ENCODE measurements at places on chromosomes 2 and 18. TPM values are rescaled to one million over a fixed set of nuclear protein-coding genes. Genes with fewer than 3 reads are reported as not detected.

- DNase-seq = no peak
Measured at GRCh38 chr18:40041951-40042350, 1913.1 kb upstream of the PIK3C3 start.

GRCh38 chr2:206520450-206520849 lies 77.1 kb downstream of the ADAM23 start:
- no peak for DNase-seq

- peak; percentile 77 for DNase-seq
Measured at GRCh38 chr18:2961821-2962220, 51.1 kb downstream of the LPIN2 start.

DNA sequence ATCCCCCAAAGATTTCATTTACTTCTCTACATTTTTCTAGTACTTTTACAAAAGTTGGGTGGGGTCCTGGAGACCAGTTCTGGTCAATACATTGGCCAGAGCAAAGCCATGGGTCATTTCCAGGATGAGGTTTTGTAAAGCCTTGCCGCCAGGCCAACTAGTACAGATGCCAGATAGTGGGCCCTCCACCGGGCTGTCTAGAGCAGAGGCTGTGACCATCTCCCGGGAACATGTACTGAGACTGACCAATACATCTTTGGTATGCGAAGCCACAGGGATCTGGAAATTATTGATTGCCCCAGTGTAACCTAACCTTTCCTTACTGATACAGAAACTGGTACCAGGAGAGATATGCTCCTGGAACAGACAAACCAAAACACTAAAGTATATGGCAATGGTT lies 599.2 kb downstream of the ADCYAP1 start:
- DNase-seq = no peak

- DNase-seq = no peak
Measured at GRCh38 chr2:161576421-161576820, 47.8 kb upstream of the SLC4A10 start.

DNA sequence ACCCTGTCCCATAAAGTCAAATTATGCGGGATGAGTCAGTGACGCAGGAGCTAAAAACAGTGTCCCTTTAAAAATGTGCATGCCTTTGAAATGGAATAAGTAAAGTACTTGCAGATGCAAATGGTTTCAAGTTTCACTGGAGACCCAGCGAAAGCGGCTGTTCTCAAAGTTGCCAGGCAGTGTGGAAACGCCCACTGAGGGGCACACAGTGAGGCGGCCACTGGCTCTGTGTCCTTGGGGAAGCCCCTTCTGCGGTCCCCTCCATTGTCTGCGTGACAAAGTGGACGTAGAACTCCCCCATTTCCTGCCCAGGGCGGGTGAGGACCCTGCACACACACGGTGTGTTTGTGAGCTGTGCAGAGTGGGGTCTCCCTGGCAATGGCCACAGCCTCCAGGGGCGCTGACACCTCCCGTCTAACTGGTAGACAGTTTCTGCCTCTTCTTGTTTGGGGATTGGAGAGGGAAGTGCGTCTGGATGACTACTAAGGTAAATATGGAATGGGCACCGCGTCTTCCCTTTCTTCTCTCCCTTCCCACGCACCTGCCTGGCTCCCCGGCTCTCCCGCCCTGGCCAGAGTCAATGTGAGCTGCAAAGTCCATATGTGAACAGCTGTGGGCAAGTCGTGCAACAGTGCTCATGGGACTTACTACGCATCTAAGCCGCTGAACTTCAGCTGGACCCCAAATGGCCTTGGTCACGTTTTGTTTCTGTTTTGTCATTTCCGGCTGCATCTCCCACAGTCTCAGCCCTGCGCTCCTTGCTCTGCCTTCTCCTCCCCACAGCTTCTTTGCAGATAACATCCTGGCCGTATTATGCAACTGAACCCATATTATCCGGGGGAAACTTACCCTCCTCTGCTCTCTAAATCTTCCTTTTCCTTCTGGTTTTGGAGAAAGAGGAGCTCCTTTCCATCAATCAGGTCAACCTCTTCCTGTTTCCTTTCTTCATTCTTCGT lies 33.7 kb upstream of the ZNF516 start:
- peak; percentile 35 for DNase-seq

DNA sequence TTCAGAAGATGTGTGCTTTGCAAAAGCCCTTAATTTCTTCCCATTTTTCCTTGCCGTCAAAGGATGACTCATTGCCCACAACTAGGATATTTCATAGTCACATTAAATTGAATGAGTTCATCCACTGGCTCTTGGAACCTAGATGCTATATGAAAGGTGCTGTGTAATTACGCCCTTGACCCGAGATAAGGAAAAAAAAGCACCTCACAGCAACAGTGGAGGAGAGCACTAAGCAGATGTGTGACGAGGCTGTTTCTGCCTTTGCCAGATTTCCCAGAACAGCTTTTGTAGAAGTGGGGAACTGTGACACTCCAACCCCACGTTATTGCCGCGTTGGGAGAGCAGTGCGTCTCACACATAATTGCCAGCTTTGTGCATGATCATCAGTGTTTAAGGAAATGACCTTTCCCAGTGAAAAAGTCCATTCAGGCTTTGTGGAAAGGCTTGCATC lies 33.3 kb upstream of the TMEM87B start:
- peak; percentile 6 for DNase-seq

DNA sequence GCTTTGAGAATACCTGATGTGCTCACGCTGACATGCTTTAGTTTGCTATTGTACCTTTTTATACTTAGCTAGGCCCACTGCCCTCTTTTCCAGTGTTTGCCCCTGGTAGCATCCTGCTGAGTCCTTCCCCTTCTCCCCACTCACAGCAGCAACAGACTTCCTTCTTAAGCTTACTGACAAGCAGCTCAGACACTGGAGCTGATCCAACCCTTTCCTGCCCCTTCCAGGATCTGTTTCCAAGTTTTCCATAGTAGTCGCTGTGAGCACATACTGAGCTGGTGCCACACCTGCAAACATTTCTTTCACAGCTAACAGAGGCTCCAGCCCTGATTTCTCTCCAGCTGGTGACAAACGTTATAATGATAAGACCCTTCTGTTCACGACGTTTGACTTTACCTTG lies 991.4 kb upstream of the CELF4 start:
- DNase-seq = no peak

DNA sequence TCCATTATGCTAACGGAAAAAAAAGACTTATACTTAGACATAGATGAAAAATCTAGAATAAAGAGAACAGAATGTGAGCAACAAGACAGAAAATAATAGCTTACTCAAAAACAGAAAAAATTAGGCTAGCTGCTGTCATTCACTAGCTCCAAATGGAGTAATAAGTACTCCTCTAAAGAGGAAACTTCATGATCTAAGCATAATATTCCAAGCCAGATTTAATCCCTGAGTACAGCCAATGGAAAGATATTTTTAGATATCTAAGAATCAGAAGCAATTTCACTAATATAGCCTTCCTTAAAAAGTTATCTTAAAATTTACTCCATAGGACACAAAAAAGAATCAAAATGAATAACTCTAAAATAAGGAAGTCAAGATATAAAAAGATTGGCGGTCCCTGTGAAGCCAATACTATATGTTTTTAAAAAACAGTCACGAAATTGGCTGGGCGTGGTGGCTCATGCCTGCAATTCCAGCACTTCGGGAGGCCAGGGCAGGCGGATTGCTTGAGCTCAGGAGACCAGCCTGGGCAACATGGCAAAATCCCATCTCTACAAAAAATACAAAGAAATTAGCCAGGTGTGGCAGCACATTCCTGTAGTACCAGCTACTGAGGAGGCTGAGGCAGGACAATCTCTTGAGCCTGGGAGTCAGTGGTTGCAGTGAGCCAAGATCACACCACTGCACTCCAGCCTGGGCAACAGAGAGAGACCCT lies 123.2 kb upstream of the BCL2L11 start:
- DNase-seq = no peak

DNA sequence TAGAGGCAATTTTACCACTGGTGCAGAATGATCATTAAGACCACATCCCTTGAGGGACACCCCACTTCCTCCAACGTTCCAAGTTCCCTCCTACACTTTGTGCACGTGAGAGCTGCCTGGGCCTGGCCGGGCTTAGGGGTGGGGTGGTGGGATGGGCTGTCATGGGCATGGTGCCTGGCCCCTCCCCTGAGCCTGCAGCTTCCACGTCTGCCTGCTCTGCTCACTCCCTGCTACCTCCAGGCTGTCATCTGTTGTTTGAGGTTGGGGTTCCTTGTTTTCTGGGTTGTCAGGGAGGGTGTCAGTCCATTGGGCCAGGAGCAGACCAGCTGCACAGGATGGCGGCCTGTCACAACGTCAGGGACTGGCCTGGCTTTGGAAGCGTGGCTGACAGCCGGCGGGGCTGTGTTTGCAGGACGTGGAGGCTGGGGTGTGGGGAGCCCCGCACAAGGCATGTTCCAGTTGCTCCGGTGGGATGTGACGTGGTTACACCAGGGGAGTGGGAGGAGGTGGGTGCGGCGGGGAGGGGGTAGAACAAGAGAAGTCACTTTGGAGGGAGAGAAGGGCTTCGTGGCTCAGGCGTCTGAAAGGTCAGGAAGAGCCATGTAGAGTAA lies 72.3 kb downstream of the RTP5 start:
- DNase-seq = no peak

DNA sequence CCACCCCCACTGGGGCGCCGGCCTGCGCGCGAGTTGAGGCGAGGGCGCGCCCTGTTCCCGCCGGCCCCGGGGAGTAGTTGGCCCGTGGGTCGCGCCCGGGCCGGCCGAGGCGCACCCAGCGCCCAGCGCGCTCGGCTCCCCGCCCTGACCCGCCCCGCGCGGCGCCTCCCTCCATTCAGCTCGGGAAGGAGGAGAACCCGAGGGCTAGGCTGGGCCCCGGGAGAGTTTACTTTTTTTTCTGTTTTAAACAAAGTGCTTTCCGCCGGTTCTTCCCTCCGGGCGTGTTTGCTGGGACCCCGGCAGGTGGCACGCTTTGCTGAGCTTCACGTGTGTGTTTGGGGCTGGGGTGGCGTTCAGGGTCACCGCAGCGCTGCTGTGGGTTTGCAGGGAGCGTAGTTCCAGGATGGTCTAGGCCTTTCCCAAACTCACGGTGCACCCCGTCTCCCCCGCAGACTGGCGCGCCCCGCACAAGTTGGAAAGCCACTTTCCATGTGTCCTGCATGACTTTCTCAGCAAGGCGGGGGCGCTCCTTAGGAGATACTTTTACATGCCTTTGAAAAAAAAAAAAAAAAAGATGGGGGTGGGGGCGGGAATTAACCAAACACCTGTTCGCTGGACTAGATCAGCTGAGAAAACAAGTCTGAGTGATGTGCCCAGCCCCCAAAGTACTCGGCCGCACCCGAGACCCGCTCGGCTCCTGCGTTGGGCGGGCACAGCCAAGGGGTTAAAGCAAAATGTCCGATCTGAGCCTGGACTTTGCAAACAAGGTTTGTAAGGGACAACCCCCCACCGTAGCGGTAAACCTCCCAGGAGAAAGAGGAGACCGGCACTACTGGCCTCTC lies 825 bp downstream of the ITGA6 start:
- DNase-seq = no peak

DNA sequence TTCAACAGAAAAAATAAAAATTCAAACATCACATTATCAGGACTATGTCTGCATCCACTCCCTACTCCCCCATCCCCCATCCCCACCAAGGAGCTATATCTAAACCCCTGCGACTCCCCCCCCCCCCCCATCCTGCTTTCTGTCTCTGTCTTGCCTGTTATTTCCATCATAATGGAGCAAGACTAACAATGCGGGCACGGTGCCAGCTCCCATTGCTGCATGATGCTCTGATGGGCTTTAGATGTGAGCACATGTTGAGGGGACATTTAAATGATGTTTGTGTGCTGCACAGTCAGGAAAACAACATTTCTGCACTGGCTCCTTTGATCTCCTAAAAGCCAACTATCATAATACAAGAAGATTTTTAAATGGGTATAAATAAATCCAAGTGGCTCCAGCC lies 644.2 kb upstream of the SETBP1 start:
- no peak for DNase-seq

- peak; percentile 76 for DNase-seq
Measured at GRCh38 chr2:174692256-174692919, 71.9 kb downstream of the CHRNA1 start.

DNA sequence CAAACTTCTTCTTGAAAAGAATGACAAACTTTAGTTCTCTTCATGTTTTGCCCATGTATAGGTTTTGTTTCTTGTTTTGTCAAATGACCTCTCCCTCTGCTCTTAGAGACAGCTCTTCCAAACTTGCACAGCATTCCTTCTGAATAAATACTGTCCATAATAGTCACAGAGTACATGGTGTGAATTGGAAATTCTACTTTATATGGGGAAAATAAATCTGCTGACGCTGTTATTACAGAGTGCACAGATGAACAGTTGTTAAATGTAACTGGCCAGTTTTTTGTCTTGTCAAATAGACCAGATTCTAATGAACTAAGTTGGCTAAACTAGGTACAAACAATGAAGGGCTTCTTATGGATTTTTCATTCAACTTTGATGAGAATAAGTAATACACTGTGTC lies 115.8 kb upstream of the DTNA start:
- DNase-seq = no peak

DNA sequence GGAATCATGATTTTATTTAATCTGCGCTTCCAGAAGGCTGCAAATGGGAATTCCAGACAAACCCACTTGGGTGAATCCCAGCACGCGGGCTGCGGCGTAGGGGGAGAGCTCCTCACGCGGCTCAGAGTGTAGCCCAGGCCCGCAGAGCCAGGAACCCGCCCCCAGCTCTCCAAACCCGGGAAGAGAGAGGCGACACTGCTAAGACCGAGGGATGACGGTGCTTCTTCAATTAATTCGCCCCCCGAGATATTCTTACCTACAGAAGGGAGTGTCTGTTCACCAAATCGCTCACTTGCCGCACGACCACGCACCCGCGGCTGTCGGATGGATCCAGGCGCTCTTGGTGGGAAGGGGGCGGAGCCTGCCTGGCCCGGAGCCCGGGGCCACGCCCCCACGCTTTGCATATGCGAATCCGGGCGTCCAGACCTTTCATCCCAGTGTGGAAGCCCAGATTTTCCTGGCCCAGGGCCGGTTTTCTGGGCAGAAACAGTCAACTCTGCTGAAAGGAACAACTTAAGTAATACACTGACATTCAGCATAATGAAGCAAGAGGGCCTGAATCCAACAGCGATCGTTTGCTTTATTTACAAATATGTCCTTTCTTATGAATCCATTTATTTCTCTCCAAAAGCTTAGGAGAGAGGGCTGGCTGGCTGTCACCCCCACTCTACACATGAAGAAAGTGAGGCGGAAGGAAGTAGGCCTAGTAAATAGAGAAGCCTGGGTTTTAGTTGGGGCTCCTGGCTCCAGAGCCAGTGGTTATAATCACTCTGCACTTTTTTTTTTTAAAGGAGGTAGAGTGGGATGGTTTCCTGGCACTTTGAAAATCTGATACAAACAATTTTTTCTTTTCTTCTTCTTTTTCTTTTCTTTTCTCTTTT lies at the start of gene SLC19A3:
Gene SLC19A3, minus strand, starts transcription at position 342 of the 881 bp plus-strand sequence. CDS start 15,710 bp downstream, outside the sequence.
- DNase-seq = peak; percentile 89

DNA sequence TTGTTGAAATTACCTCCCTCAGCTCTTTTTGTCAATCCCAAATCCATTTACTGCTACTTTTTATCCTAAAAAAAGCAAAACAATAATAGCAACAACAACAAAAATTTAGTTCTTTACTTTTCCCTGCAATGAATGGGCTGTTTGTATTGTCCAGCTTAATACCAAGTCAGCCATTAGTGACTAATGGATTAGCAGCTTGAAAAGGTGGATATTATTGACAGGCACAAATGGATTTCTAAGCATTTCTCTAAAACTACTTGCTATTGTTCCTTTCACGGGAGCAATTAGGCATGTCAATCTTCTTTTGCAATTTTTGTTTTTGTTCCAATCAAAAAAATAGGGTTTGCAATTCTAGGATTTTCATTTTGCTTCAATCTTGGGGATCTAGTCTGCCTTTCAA lies 32.1 kb upstream of the SPAG16 start:
- no peak for DNase-seq

GRCh38 chr2:238287737-238288649 lies at the start of gene PER2:
PER2 (minus strand) TSS chr2:238288610; CDS start chr2:238277936, 10,674 bp downstream.
- peak; percentile 77 for DNase-seq

Gene TGFA
- not detected for total RNA-seq

Gene HOXD12
- total RNA-seq = not detected

Gene ASXL3
- not detected for total RNA-seq

Gene TFCP2L1
- total RNA-seq = under 0.01 TPM

Gene FAM110C
- total RNA-seq = not detected

Gene DUSP19
- 4.8 TPM for total RNA-seq

Measured in fibroblast of the aortic adventitia (primary cell).